ENCODE measurements at places on chromosomes 3 and 15.

DNA sequence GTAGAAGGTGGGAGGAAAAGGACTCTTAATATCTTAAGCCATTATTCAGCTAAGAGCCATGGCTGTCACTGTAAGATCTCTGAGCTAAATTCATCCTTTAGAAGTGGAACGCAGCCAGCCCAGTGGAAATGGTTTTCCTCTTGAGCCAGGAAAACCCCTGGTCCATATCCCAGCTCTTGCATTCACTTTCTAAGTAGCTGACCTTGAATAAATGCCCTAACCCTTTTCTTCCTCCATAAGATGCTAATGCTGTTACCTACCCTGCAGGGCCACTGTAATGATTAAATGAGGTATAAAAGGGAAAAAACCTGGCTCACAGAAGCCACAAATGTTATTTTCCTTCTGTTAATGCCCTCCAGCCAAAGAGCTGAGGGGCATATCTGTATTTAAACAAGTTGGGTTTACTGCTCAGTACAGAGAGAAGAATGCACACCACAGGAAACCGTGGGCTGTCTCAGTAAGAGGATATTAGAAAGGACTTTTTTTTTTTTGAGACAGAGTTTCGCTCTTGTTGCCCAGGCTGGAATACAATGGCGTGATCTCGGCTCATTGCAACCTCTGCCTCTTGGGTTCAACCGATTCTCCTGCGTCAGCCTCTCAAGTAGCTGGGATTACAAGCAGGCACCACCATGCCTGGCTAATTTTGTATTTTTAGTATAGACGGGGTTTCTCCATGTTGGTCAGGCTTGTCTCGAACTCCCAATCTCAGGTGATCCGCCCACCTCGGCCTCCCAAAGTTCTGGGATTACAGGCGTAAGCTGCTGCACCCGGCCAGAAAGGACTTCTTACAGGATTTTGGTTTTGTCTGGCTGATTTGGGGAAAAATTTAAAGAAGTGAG, 6.8 kb downstream of the UBL7 start:
- DNase-seq: no peak

GRCh38 chr15:82014989-82015388, 30.8 kb downstream of the MEX3B start:
- DNase-seq: no peak

DNA sequence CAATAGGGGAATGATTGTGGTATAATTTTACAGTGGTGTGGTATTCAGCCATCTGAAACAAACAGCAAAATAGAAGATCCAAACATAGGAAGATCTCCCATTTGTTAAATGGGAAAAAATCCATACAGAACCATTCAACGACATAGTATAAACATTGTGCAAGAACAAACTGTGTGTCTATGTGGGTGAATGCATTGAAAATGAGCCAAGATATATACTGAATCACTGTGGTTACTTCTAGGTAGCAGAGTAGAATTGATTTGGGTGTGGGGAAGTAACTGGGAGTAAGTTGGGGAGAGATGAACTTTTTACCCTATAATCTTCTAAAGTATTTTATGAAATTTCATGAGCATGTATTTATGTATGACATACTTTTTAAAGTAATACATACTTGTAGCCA, 123.1 kb upstream of the UMPS start:
- DNase-seq: no peak

DNA sequence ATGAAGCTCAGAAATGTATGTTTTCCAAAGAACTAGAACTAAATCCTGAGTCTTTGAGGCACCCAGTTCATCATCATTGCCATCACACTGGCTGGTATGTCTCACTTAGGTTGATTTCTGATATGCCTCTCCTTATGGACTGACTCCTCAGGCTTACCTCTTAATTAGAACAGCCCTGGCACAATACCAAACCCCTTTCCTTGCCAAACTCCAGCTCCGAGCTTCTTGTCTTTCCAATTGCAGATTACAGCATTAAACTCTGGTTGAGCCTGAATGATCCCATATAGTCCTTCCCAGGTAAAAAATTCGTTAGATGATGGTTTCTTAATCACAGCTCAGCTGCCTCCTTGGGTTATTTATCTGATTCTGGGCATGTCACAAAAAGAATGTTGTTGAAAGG, 66.3 kb downstream of the RTP4 start:
- no peak for DNase-seq

GRCh38 chr3:197505796-197506548, 49.8 kb downstream of the BDH1 start:
- DNase-seq: no peak

DNA sequence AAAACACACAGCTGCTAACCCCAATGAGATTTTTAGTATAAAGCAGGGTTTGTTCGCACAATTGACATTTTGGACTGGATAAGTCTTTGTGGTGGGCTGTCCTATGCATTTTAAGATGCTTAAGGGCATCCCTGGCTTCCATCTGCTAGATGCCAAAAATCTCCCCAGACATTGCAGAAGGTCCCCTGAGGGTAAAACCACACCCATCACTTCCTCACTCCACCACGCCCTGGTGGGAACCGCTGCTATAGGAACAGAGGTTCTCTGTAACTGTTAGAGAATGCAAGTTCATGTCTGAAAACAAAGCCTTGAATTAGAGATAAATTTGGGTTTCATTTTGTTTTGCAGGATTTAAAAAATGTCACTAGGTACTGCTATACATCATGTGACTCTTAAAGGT, 67.7 kb downstream of the ARHGEF26 start:
- no peak for DNase-seq

DNA sequence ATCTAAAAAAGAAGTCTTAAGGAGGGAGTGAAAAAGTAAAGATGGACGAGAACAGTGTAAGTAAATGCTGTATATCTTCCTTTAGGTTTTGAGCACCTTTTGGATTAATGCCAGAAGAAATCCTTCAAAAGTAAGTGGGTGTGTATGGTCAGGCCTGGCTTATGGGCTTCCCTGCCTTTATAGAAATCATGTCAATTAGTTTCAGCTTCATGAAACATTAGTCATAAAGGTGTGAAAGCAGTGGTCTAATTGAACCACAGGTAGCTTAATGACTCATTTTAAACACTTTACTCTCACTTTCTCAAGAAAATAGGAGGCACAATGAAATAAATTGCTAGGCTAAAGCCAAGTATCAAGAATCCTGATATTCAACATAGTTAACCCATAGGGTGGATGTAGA, 467.4 kb upstream of the DPPA4 start:
- no peak for DNase-seq

- DNase-seq: no peak
Measured at GRCh38 chr3:158652463-158652862, 8.1 kb downstream of the GFM1 start.

GRCh38 chr15:28021281-28022039, 77.7 kb downstream of the OCA2 start:
- no peak for DNase-seq

DNA sequence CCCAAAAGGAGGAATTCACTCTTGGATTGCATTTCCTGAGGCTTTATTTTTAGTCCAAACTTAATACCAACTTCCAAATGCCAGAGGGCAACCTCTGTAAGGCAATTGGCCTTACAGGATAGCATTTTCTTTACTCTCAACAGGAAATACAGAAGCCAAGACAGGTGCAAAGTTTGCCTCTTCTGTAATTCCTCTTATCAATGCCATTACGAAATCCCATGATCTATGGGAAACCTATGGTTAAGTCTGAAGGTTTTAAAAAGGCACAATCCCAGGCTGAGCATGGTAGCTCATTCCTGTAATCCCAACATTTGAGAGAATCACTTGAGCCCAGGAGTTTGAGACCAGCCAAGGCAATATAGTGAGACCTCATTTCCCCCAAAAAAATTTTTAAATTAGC, 14.9 kb downstream of the PKM start:
- DNase-seq: no peak

- DNase-seq: no peak
Measured at GRCh38 chr15:77616072-77616471, 16.6 kb downstream of the LINGO1 start.

- DNase-seq: no peak
Measured at GRCh38 chr15:79341396-79341795, 30.5 kb downstream of the TMED3 start.

- DNase-seq: no peak
Measured at GRCh38 chr3:128320551-128321340, 145.9 kb downstream of the DNAJB8 start.

DNA sequence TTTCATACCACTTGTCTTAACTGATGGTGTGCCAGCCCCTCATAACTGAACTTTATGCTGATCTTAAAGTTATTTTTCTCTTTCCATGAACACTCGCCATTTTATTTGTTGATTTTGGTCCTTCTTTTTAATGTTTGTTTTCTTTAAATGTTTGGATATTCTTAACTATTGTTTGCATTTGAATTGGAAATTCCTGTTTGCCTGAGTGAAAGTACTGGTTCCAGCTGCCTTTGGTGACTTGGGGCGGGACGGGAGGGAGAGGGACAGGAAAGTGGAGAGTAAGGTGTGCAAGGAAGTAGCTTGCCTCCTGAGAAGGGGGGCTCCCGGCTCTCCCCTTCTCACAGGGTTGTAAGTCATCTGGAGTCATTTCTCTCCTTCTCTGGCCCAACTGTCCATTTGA, 287.1 kb upstream of the PPP2R3A start:
- DNase-seq: no peak

GRCh38 chr3:10377148-10377725, 56.3 kb upstream of the SEC13 start:
- DNase-seq: no peak

DNA sequence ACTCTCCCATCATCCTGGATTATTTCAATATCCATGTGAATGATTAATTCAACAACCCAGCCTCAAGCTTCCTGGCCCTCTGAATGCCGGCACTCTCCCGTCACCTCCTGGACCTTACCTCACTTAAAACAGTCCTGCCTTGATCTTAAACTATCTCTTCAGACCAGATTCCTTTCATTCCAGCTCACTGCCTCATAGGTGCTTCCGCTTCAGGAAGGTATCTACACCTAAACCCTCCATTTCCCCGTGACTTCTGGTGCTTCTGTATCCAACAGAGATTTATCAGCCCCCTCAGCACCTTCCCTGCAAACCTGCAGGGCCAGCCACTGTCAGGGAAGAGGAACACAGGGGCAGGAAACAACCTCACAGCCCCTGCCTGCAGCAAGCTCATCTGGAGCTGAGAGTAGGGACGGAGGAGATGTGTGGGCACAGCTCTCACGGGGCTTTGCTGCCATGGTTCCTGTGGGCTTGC, 98.9 kb upstream of the TJP1 start:
- no peak for DNase-seq

DNA sequence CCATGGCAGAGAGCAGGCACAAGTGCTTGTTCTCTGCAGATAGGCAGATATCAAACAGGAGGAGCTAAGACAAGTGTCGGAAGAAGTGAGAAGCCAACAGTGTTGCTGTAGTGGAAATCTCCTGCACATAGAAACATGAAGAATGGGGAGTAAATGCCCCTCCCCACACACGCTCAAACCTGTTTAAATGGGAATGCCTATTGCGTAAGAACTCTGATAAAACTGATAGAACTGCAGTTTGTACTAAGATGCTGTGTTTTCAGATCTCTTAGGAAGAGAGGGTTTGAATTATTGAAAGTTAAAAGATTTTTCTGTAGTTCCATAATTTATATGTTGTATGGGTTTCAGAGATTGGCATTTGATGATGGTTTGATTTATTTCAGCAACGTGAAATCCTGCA, 19.6 kb downstream of the EIF2AK4 start:
- DNase-seq: no peak

DNA sequence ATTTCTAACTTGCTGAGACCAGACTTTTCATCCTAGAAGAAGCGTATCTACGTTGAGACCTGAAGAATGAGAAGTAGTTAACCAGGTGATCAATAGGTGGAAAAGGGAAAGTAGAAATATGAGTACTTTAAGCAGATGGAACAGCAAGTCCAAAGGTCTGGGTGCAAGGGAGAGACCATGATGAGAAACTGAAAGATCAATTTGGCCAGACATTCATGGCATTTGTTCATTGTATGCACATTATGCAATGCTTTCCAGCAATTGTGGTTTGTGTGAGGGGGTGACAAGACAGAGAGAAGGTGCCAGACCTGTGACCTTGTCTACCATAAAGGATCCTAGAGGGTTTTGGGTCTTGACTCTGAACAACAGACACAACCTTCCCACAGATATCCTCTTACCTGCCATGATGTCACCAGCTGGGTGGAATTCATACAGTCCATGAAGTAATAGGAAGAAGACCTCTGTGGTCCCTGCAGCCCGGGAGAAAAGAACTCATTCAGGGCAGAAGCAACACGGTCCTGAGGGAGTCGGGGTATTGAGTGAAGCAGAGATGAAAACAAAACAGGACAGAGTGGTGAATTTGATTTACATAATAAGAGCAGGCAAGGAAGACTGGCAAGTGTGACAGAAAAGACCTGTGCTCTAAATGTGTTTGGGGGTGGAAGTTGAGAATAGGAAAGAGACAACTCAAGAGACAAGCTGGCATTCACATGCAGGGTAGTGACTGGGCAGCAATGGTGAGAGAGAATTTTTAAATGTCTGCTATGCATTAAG, 63.4 kb upstream of the PSMD6 start:
- no peak for DNase-seq

DNA sequence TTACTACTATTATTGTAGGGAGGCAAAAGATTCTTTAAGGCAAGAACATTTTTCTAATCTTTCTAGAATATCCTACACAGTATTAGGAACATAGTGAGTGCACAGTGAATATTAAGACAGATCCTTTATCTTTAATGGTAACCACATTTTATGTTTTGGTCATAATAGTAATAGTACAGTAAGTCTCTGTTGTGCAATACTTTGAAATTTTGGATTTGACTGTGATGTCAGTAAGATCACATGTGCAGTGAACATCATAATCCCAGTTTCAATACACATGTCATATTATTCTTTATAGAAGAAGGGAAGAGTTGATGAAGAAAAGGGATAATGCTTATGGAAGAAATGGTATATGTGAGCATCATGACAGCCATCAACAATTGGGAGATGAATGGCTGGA, 10.7 kb downstream of the STT3B start:
- no peak for DNase-seq

GRCh38 chr3:30140356-30141075, 465.9 kb upstream of the TGFBR2 start:
- no peak for DNase-seq

DNA sequence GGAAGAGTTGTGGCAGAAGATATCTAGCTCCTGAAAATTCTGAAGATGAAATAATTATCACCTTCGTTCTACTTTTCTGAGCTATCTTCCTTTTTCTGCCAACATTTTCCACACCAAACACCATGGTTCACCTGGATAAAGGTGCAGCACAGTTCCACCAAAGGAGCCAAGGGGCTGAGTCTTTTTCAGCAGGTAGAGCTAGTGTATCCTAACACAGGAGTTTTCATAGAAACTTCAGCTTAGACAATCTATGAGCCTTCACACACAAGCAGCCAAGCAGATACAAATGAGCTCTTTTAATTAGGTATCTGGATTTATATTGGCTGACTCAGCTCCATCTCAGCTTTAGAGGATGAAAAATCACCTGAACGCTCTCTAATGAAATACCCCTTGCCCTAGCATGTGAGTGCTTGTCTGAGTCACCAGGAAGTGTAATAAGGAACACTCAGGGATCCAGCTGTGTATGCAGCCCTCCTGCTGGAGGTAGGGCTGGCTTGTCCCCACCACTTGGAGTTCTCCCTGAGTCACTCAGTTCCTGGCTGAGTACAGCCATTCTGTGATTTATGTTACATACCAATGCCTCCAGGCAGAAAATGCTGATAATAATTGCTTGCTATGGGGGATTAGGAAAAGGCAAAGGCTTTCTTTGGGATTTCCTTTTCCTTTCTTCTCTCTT, 385.7 kb downstream of the LSAMP start:
- DNase-seq: no peak

GRCh38 chr3:15347063-15347736, 14.8 kb upstream of the SH3BP5 start:
- DNase-seq: no peak

All from activated CD4-positive, alpha-beta T cell treated with anti-CD3 and anti-CD28 coated beads, Interleukin-2, amount 50 U/mL, for 4 hours (primary cell).